Heart right ventricle (tissue), 16 donors: ENCODE measurements at places on chromosomes 2 and 18. TPM values are rescaled to one million over a fixed set of nuclear protein-coding genes. Genes with fewer than 3 reads are reported as not detected.

- DNase-seq: no peak
Measured at GRCh38 chr2:170817093-170818035, 677 bp downstream of the GAD1 start.

DNA sequence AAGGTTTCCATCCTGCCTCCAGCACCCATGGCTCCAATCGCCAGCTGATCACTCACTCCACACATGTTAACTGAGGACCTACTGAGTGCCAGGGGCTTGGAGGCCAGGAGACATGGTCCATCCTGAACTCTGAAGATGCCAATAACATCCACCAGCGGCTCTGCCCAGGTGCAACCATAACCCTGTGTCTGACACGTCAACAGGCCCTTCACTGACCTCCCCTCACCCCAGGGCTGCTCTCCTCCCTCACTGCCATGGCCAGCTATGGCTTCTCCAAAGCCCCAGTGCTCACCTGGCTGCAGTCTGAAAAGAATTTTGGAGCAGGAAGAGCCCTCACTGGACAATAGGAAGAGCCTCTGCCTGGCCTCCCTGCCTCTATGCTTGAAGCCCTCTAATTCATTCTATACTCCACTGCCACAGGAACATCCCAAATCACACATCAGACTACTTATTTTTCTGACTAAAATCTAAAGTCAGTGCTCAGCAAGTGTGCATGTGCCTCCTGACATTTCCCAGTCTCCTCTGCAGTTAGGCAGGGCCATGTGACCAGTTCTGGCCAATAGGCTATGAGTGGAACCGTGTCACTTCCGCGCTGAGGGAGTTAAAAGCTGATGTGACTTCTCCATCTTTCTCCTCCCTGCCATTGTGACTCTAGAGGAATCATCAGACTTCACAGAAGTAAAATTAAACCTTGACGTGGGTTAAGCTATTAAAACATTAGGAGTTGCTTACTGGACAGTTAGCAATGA, 37.2 kb downstream of the ZBTB7C start:
- no peak for DNase-seq

DNA sequence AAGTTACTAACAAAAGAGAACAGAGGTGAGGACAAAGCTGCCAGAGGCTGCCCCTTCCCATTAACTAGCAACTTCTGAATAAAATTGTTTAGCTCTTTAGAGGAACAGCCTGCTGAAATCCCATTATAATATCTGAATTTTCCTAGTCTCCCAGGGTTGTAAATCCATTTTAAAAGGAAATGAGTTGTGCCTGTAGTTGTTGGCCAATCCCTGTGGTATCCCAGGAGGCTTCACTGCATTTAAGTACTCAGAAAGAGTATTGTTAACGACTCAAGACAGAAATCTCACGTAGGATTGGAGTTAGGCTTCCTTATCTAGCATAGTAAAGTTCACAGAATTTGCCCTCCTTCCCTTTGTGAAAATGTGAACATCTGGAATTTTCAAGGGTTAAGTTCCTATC, 8.9 kb downstream of the LAPTM4A start:
- no peak for DNase-seq

DNA sequence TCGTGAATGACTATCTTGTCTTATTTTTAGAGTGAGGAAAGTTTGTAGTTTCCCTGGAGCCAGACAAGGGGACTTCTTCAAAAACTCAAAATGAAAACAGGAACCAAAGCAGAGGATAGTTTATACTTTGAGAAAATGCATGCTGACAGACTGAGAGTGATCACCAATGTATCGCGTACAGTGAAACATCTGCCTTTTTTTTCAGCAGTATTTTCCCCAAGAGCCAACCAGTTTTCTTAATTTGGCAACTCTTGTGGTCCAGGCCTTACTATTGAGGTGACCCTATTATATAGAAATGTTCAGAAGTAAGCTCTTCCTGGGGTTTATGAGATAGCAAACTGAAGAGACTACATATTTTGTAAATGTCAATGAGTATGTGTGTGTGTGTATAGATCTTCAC, 153.7 kb upstream of the VRK2 start:
- no peak for DNase-seq

Gene FEV
- not detected for polyA plus RNA-seq

DNA sequence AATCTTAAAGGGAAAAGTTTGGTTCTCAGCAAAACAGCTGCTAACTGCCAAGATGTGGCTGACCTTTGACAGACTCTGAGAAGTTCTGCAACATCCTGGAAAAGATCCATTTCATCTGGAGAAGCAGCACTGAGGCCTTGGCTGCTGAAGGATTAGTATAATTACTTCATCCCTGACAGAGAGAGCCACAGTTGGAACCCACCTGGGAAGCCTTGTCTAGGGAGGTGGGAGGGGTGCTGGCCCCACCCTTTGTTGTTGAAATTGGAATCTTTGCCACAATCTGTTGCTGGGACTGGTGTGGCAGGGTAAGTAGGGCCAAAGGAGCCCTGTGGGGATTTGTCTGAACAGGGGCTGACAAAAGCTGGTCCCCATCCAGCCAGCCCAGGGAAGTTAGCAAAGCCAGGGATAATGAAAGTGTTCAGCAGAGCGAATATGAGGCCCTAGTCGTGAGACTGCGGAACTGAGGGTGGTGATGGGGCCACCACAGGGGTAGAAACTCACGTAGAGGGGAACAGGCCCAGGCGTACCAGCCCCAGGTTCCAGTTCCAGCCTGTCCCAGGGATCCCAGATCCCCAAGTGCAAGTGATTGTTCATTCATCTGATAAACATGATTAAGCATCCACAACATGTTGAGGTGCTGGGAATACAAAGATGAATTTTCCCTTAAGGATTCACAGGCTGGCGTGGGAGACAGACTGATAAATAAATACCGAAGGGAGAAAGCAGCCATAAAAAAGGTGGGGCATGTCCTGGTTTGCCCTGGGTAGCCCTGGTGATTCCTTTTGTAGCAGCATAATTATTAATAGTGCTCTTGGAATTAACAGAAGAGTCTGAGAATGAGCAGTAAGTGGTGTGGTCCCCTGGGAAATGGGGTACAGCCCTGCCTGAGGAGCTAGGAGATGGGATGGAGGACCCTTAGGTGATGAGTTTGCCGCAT, 60.0 kb downstream of the MYO1B start:
- DNase-seq: peak; percentile 65

DNA sequence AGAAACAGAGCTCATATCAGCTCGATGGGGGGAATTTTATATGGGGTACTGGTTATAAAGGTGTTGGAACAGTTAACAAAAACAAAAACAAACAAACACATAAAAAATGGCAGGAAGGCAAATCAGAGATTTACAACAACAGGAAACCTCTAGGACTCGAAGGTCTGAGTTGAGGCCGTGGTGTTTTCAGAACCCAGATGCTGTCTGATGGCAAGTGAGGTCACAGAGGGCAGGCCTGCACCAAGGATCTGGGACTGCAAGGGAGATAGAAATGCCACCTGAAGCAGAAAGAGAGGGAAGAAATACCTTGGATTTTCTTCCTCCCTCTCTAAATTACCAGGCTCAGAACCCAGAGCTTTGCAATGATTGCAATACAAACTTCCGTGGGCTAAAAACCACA, 429.5 kb downstream of the ZNF521 start:
- no peak for DNase-seq

DNA sequence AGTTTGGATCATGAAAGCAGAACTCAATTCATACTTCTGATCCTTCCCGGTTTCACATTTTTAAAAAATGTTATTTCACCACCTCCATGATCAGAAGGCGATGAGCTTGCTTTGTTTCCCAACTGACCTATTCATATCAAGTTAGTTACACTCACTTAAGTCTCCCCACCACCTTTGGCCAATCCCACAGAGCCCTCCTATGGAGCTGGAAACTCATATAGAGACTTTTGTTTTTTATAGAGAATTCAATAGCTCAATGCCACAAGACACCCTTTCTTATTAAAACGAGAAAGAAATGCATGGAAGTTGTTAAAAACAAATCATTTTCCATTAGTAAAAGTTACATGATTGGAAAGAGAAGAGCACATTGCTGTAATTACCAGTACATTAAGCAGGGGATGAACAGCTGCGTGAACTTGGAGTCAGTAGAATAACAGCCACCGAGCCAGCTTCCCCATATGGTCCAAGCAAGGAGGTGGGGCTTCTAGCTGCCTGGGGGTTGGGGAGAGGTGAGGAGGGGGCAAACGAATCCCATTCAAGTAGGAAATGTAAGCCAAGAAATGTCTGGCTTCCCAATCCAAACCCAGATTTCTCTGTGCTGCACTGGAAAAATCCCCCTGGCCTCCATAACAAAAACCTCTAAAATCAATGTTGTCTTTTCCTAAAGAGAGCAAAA, 614.5 kb downstream of the IRS1 start:
- peak; percentile 12 for DNase-seq

GRCh38 chr2:191572319-191572718, 105.6 kb upstream of the NABP1 start:
- DNase-seq: no peak

Gene GALNT3
- polyA plus RNA-seq: 0.16 TPM

GRCh38 chr2:209146682-209147320, 277.0 kb upstream of the MAP2 start:
- DNase-seq: no peak

DNA sequence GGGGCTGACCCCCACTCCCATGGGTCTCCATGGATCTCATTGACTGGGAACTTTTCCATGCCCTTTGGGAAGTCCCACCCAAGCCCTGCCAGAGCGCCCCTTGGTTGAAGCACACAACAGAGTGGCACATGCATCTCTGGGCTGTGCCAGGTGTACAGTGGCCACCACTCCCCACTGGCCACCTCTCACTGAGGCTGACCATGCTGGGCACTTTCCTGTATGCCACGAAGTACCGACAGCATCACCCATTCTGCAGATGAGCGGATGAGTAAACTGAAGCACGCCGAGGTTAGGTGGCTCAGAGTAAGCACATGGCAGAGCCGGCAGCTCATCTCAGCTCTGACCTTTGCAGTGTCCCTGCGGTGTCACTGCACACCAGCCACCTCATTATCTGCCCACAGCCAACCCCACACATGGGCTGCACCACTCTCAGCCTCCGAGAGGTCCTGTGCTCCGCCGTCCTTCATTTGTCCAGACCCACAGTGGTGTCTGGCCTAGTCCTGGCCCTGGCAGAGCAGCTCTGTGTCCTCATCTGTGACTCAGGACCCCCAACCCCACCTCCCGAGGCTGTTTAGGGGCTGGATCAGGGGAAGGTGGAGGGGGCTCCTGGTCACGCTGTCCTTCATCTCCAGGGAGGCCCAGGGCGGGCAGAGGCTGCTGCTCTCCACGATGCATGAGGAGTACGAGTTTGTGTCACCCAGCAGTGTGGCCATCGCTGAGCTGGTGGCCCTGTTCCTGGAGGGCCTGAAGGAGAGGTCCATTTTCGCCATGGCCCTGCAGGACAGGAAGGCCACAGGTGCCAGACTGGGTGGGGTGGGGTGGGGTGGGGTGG, 18.0 kb upstream of the GPR17 start:
- no peak for DNase-seq

DNA sequence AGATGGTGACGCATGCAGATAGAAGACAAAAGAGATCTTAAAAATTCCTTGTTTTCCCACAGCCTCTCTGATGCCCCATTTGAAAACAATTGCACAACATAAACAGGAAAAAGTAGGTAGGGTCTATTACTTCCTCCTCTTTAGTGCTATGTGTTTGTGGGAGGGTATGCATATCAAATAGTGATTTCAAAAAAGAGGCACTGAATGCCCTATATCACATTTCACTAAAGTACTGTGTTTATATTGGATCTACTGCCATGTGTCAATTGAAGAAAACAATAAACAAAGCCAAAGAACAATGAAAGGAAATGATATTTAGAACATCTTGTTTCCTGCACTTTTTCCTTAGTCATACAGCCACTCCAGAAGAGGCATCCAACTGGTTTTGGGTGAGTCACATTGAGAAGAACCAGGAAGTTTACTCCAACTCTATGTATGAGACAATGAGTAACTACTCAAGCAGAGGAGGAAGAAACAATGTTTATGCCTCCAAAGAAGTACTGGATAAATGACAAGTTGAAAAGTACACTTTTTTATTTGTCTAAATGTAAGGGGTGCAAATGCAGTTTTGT, 583.6 kb downstream of the FBXO15 start:
- DNase-seq: no peak

GRCh38 chr2:223746611-223747010, 90.8 kb downstream of the AP1S3 start:
- DNase-seq: no peak

- no peak for DNase-seq
Measured at GRCh38 chr2:218984239-218985020, 554 bp downstream of the FEV start.

DNA sequence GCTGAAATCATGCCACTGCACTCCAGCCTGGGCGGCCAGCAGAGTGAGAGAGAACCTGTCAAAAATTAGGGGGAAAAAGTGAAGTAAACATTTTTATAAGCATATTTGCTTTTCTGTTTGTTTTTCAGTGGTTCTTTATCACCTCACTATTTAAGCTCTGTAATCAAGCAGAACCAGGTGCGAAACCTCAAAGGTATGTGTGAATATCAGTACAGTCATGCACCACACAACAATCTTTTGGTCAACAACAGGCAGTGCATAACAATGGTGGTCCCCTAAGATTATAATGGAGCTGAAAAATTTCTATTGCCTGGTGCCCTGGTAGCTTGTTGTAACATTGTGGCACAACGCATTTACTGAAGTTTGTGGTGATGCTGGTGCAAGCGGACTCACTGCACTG, 167.4 kb upstream of the STON1 start:
- no peak for DNase-seq

Gene DAW1
- polyA plus RNA-seq: 0.43 TPM

GRCh38 chr2:199914372-199914958, 3.4 kb downstream of the C2orf69 start:
- DNase-seq: no peak

GRCh38 chr18:79741362-79741700, 56.4 kb upstream of the KCNG2 start:
- DNase-seq: no peak

GRCh38 chr2:212995920-212996319, 155.5 kb downstream of the IKZF2 start:
- DNase-seq: no peak

- no peak for DNase-seq
Measured at GRCh38 chr2:168915441-168916330, 14.6 kb downstream of the G6PC2 start.

Gene TWIST2
- 2.7 TPM for polyA plus RNA-seq

Gene RNF138
- polyA plus RNA-seq: 6.6 TPM

DNA sequence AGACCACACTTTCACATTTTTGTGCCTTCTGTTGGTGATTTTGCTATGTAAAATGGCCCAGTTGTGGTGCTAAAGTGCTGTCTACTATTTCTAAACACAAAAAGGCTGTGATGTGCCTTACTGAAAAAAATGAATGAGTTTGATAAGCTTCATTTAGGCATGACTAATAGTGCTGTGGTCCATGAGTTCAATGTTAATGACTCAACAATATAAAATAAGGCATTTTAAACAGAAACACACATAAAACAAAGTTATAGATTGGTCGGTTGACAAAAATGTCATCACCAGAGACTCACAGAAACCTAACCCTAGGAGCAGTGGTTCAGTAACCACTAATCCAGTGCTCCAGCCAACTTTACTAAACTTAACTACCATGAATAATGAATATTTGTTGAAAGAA, 160.0 kb downstream of the DNAH6 start:
- DNase-seq: no peak

- DNase-seq: no peak
Measured at GRCh38 chr2:77387324-77387723, 134.9 kb downstream of the LRRTM4 start.
